ENCODE measurements at places on chromosomes 13 and 19. TPM values are rescaled to one million over a fixed set of nuclear protein-coding genes. Genes with fewer than 3 reads are reported as not detected.

DNA sequence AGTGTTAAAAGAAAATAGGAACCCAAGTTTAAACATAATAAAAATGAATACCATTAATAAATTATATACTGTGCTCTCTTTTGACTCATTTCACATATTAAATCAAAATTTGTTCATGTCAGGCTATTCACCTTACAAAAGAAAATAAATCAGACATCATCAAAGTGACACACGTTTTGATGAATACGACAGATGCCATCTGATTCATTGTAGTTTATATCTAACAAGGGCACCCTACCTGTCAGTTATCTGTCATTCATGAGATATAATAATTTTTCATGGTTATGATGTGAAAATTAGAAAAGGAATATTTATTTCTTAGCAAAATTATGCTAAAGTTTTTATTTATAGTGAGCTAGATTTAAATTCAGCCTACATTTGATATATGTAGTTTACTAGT lies 188.1 kb upstream of the PCDH17 start:
- H3K36me3 ChIP-seq, result no peaks in the 10 kb centered on the region
- DNase-seq, result no peak
- H3K27me3 ChIP-seq, result no peaks in the 10 kb centered on the region
- no peak overlapping the region for H3K4me3 ChIP-seq

DNA sequence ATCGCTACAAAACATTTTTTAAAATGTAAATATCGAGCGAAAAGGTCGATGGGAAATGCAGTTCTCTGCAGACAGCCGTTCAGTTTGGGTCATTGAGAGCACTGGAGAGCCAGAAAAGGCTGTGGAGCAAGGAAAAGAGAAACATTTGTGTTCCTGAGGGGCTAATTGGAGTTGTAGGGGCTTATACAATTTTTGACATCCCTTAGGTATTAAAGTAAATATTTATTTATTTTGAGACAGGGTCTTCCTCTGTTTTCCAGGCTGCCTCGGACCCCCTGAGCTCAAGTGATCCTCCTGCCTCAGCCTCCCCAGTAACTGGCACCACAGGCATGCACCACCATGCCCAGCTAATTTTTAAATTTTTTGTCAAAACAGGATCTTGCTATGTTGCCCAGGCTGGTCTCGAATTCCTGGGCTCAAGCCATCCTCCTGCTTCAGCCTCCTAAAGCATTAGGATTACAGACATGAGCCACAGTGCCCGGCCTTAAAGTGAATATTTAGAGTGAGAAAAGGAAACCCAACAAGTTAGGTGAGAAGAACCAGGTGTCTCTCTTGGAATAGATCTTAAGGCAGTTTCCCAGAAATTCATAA lies 825 bp upstream of the YIF1B start:
- peak overlapping the region; percentile 21 for H3K4me3 ChIP-seq
- H3K36me3 ChIP-seq, result no peaks in the 10 kb centered on the region
- DNase-seq, result no peak
- no peaks in the 10 kb centered on the region for H3K4me1 ChIP-seq
- H3K27me3 ChIP-seq, result peaks cover 39% of the 10 kb centered on the region
- H3K27ac ChIP-seq, result no peak overlapping the region

GRCh38 chr19:6406401-6406800 lies 13.4 kb upstream of the GTF2F1 start:
- H3K36me3 ChIP-seq, result no peaks in the 10 kb centered on the region
- no peak overlapping the region for H3K27ac ChIP-seq
- H3K4me1 ChIP-seq, result no peaks in the 10 kb centered on the region
- H3K27me3 ChIP-seq, result no peaks in the 10 kb centered on the region

DNA sequence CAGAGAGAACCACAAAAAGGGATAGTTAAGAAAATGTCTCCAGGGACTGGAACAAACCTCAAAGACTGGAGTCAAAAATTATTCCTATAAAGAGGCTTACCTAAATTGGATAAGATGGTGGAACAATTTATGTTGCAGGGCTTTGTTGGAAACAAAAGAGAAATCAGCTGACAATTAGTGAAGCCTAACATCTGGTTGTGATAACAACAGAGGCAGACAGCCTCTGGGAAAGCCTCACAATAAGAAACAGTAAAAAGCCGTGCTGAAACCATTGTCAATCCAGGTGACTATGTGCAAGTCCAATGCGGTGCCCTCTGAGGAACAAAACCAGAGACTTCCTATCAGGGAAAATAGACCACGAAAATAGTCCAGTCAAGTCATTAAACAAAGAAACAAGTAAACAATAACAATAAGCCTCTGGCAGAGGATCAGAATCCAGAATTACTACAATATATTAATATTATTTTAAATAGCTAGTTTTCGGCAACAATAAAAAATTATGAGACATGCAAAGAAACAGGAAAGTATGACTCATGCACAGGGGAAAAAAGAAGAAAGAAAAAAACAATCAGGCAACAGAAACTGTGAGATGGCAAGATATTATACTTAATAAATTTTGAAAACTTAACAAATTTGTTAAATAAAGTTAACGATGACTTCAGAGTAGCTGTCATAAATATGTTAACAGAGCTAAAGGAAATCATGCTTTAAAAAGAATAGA lies 99.7 kb upstream of the RXFP2 start:
- no peak for DNase-seq
- H3K4me1 ChIP-seq, result no peaks in the 10 kb centered on the region
- H3K27ac ChIP-seq, result no peak overlapping the region
- peak overlapping the region; percentile 60 for H3K4me3 ChIP-seq
- no peaks in the 10 kb centered on the region for H3K27me3 ChIP-seq

The UGGT2 gene
- 30.2 TPM for total RNA-seq

The ONECUT3 gene
- not detected for total RNA-seq

- peaks cover 2% of the 10 kb centered on the region for H3K4me1 ChIP-seq
- H3K27ac ChIP-seq, result no peak overlapping the region
- H3K36me3 ChIP-seq, result no peaks in the 10 kb centered on the region
- no peak overlapping the region for H3K4me3 ChIP-seq
- H3K27me3 ChIP-seq, result no peaks in the 10 kb centered on the region
- DNase-seq, result peak; percentile 17
These were observed 299.5 kb downstream of the ZNF536 start for GRCh38 chr19:30671622-30672051.

GRCh38 chr19:28864577-28865042 lies 348.3 kb downstream of the UQCRFS1 start:
- H3K27me3 ChIP-seq, result peaks cover 82% of the 10 kb centered on the region
- H3K27ac ChIP-seq, result no peak overlapping the region
- no peak overlapping the region for H3K4me3 ChIP-seq
- H3K36me3 ChIP-seq, result no peaks in the 10 kb centered on the region
- DNase-seq, result no peak
- H3K4me1 ChIP-seq, result no peaks in the 10 kb centered on the region

- no peaks in the 10 kb centered on the region for H3K36me3 ChIP-seq
- peak overlapping the region; percentile 71 for H3K4me3 ChIP-seq
- peak overlapping the region; percentile 14 for H3K27ac ChIP-seq
- no peaks in the 10 kb centered on the region for H3K27me3 ChIP-seq
These were observed 647 bp upstream of the ELF1 start for GRCh38 chr13:41019578-41020347.

DNA sequence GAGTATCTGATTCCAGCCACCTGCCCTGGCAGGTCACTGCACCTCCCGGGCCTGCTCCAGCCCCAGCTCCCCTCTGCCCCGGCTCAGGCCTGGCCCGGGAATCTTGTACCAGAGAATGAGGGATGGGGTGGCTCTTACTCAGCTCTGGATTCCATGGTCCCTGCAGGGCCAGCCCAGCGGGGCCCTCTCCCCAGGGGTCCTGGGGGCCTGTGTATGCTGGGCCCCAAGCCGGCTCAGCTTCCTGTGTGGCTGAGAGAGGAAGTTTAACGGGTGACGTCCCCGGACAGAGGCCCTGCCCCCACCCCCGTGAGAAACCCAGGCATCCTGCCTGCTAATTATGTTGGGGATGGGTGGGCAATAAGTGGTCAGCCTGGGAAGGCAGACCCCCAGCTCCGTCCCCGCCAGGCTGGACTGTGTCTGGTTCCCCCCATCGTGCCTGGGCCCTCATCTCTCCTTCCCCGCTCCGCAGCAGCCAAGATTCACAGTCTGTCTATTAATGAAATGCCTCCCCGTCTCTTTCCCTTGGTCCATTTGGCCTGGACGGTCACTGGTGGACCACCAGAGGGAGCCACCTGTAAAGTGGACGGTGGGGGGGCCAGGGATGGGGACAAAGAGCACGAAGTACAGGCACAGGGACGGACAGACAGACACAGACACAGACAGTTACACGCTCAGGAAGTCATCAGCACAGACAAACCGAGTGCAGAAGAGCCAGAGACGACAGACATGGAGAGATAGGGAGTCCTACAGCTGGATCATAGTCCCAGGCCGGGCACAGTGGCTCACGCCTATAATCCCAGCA lies at the start of gene DENND1C:
Gene DENND1C (minus strand): TSS at position 247 of the 802 bp plus-strand sequence. CDS start 92 bp downstream, at position 155.
- no peaks in the 10 kb centered on the region for H3K27me3 ChIP-seq
- no peak within 1 kb of the TSS for H3K4me3 ChIP-seq
- no peaks in the 10 kb centered on the region for H3K4me1 ChIP-seq
- no peaks in the 10 kb centered on the region for H3K36me3 ChIP-seq
- DNase-seq, result peak; percentile 78

The LRG1 gene
- 0.72 TPM for total RNA-seq

- H3K27me3 ChIP-seq, result no peaks in the 10 kb centered on the region
- no peak overlapping the region for H3K4me3 ChIP-seq
- H3K27ac ChIP-seq, result peak overlapping the region; percentile 91
- no peaks in the 10 kb centered on the region for H3K36me3 ChIP-seq
- no peaks in the 10 kb centered on the region for H3K4me1 ChIP-seq
- no peak for DNase-seq
These were observed 140.0 kb downstream of the DACH1 start for GRCh38 chr13:71727042-71727441.

DNA sequence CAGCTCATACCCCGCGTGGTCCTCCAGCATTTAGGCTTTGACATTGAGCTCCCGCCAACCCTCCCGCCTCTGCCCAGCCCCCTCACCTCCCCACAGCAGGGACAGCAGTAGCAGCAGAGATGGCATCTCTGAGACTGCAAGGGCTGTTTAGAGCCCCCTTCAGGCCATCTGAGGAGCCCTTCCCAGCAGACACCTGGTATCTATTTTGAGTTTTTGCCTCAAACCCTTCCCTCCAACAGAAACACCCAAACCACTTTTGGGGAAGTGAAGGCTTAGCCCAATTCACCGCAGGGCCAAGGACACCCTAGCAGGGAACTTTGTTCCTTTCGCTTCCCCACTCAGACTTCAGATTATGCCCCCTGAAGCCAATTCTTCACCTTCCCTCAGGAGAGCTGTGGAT lies 6.3 kb upstream of the ZNF175 start:
- H3K4me1 ChIP-seq, result no peaks in the 10 kb centered on the region
- peak; percentile 55 for DNase-seq
- H3K36me3 ChIP-seq, result no peaks in the 10 kb centered on the region
- H3K4me3 ChIP-seq, result no peak overlapping the region
- peaks cover 80% of the 10 kb centered on the region for H3K27me3 ChIP-seq

The LYPD3 gene
- 0.51 TPM for total RNA-seq

- H3K36me3 ChIP-seq, result no peaks in the 10 kb centered on the region
- DNase-seq, result peak; percentile 78
- H3K4me1 ChIP-seq, result peaks cover 7% of the 10 kb centered on the region
- H3K27ac ChIP-seq, result no peak within 1 kb of the TSS
These were observed at the start of gene ADAMTSL5 for GRCh38 chr19:1512671-1513498. Gene ADAMTSL5, minus strand, starts transcription at chr19:1513019. Its CDS starts 2,076 bp downstream, at chr19:1510943.

- H3K4me1 ChIP-seq, result no peaks in the 10 kb centered on the region
- H3K36me3 ChIP-seq, result no peaks in the 10 kb centered on the region
- H3K27me3 ChIP-seq, result peaks cover 6% of the 10 kb centered on the region
These were observed 86.4 kb upstream of the C1QTNF9B start for GRCh38 chr13:23983671-23984070.

GRCh38 chr19:11451327-11451870 lies 16.0 kb downstream of the PRKCSH start:
- H3K4me1 ChIP-seq, result no peaks in the 10 kb centered on the region
- H3K27ac ChIP-seq, result no peak overlapping the region
- H3K27me3 ChIP-seq, result no peaks in the 10 kb centered on the region
- peaks cover 33% of the 10 kb centered on the region for H3K36me3 ChIP-seq

DNA sequence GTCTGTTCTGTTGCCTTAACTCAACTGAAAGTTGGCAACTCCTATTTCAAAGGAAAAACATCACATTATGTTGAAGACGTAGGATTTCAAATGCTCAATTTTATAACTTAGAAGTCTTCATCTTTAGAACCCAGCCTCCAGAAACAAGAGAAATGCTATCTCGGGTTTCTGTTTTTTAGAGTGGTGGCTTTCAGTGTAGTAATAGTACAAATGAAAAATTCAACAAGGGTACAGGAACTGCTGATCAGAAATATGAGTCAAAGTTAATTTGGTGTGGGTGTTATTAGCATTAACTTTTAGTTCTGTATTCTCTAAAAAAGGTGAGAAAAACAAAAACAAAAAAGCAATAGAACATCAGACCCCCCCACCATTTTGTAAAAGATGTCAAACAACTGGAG lies 56.6 kb upstream of the FLT1 start:
- no peak overlapping the region for H3K27ac ChIP-seq
- no peak for DNase-seq
- no peaks in the 10 kb centered on the region for H3K36me3 ChIP-seq
- peaks cover 3% of the 10 kb centered on the region for H3K4me1 ChIP-seq

The COMP gene
- total RNA-seq, result not detected

- no peak overlapping the region for H3K27ac ChIP-seq
- peaks cover 52% of the 10 kb centered on the region for H3K27me3 ChIP-seq
- no peak overlapping the region for H3K4me3 ChIP-seq
- no peaks in the 10 kb centered on the region for H3K36me3 ChIP-seq
- peaks cover 11% of the 10 kb centered on the region for H3K4me1 ChIP-seq
- no peak for DNase-seq
These were observed 45.2 kb downstream of the SOX21 start for GRCh38 chr13:94667190-94667589.

DNA sequence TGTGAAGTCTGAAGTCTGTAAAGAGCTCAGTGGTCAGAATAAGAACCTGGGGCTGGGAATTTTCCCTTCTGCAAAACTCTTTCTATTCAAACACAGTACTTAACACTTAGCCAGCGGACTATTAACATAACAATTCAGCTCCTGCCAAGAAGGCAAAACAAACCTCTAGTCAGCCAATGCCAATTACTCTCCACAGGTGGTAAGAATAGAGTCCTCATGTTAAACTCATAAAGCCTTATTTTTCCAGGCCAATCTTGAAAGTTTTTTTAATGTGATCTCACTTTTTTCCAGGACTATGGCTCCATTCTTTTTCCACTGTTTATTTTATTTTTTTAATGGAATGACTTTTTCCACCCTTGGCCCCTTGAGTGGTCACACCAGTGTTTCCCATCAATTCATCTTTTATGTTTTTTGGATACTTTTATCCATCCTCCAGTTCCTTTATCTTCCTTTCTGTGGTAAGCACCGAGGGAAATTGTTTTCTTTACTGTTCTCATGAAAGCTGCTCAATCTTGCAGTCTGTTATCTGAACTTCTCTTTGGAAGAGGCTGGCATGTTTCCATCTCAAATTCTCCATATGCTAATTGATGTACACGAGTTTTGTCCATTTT lies 217.3 kb downstream of the LHFPL6 start:
- H3K36me3 ChIP-seq, result no peaks in the 10 kb centered on the region
- DNase-seq, result no peak
- H3K27me3 ChIP-seq, result peaks cover 63% of the 10 kb centered on the region
- H3K4me3 ChIP-seq, result peak overlapping the region; percentile 21
- peaks cover 8% of the 10 kb centered on the region for H3K4me1 ChIP-seq

DNA sequence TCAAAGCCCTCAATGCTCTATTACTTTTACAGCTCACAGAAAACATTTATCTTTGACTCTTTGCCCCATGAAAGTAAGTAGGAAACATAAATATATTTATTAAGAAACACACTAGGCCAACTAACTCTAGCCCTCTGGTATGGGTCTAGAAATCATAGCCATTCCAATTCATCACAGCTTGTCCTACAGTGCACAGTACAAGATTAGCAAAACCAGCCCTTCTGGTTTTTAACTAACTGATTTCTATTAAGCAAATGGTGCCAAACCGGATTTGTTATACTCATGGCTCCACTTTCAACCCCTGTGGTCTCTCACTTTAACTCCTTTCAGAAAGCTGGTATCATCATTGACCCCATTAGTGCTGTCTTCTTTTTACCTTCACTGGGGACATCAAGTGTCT lies 5.6 kb upstream of the LRRC63 start:
- DNase-seq, result no peak
- no peak overlapping the region for H3K27ac ChIP-seq
- no peaks in the 10 kb centered on the region for H3K4me1 ChIP-seq
- no peak overlapping the region for H3K4me3 ChIP-seq
- no peaks in the 10 kb centered on the region for H3K36me3 ChIP-seq
